ENCODE measurements at places on chromosomes 1 and 21.

- H3K27ac ChIP-seq: no peak overlapping the region
- no peak overlapping the region for H3K4me3 ChIP-seq
- H3K4me1 ChIP-seq: peaks cover 36% of the 10 kb centered on the region
Observed at GRCh38 chr1:180269645-180270529, 39.8 kb downstream of the LHX4 start.

DNA sequence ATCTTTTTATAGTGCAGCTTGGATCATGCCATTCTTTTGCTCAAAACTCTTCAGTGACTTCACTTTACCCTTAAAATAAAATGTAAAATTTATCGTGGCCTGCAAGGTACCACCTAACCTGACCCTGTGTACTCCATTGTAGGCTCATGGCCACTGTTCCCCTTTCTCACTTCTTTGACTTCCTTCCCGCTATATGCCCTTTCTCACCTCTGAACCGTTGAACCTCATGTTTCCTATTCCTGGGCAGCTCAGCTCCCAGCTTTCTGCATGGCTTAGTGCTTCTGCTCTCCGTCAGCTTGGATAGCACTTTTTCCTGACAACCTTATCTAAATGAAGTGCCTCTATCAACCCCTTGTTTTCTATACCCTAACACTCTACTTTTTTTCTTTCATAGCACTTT lies 61.1 kb upstream of the GPR25 start:
- no peak for DNase-seq
- no peaks in the 10 kb centered on the region for H3K27me3 ChIP-seq
- H3K27ac ChIP-seq: no peak overlapping the region
- H3K4me3 ChIP-seq: no peak overlapping the region
- peaks cover 4% of the 10 kb centered on the region for H3K36me3 ChIP-seq

GRCh38 chr1:59015708-59016107 lies 231.9 kb upstream of the JUN start:
- no peak for DNase-seq
- peaks cover 3% of the 10 kb centered on the region for H3K27me3 ChIP-seq
- H3K36me3 ChIP-seq: no peaks in the 10 kb centered on the region
- H3K4me1 ChIP-seq: peaks cover 13% of the 10 kb centered on the region
- no peak overlapping the region for H3K27ac ChIP-seq

DNA sequence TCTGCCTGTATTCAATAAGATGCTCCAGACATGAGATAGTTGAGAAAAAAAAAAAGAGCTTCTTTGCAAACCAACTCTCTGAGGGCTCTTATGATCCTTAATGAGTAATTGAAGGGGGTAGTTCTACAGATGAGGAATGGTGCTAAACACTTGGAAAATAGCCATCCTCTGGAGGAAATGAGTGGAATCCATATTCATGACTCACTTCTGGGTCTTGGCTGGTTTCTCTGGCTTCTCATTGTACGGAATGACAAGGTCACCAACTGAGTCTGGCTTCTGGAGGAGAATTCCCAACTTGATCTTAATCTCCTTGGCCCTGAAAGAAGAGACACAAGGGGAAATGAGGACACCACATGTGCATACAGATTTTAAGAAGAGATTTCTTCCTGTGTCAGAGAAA lies 34.7 kb downstream of the RGS5 start:
- H3K27me3 ChIP-seq: no peaks in the 10 kb centered on the region
- no peak overlapping the region for H3K27ac ChIP-seq
- no peak overlapping the region for H3K4me3 ChIP-seq
- H3K36me3 ChIP-seq: no peaks in the 10 kb centered on the region

DNA sequence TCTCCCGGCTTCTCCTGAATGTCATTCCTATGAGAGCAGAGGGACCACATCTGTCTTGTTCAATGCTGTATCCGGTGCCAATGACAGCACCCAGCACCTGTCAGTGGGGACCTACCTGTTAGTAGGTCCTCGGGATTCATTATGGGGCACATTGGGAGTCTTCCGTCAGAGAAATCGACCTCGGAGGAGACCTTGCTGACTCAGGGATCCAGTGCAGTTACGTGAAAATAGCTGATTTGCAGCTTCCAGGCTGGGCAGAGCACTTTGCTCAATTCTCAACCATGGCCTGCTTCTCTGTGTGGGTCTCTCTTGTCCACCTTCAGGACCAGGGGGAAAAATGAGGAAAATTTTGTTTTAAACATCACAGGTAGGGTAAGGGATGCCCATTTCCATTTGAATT lies 130.2 kb downstream of the PRDM2 start:
- no peaks in the 10 kb centered on the region for H3K36me3 ChIP-seq
- DNase-seq: no peak
- no peak overlapping the region for H3K27ac ChIP-seq
- peaks cover 8% of the 10 kb centered on the region for H3K27me3 ChIP-seq

GRCh38 chr1:184362876-184363275 lies 24.0 kb upstream of the C1orf21 start:
- no peak overlapping the region for H3K4me3 ChIP-seq
- no peak for DNase-seq
- no peaks in the 10 kb centered on the region for H3K36me3 ChIP-seq
- H3K27ac ChIP-seq: no peak overlapping the region
- no peaks in the 10 kb centered on the region for H3K4me1 ChIP-seq
- H3K27me3 ChIP-seq: peaks cover 8% of the 10 kb centered on the region

- H3K4me1 ChIP-seq: no peaks in the 10 kb centered on the region
- no peaks in the 10 kb centered on the region for H3K36me3 ChIP-seq
- DNase-seq: no peak
- H3K27ac ChIP-seq: no peak overlapping the region
- H3K27me3 ChIP-seq: peaks cover 26% of the 10 kb centered on the region
Observed at GRCh38 chr1:47406966-47407365, 9.1 kb upstream of the FOXE3 start.

DNA sequence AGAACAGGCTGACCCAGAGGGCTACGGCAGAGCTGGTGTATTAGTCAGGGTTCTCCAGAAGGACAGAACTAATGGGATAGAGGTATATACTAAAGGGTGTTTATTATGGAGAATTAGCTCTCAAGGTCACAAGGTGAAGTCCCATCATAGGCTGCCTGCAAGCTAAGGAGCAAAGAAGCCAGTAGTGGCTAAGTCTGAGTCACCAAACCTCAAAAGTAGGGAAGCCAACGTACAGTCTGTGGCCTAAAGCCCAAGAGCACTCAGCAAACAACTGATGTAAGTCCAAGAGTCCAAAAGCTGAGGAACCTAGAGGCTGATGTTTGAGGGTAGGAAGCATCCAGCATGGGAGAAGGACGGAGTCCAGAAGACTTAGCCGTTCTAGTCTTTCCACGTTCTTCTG lies 179.2 kb downstream of the BACH1 start:
- no peaks in the 10 kb centered on the region for H3K27me3 ChIP-seq
- H3K4me1 ChIP-seq: peaks cover 21% of the 10 kb centered on the region
- no peak overlapping the region for H3K27ac ChIP-seq
- no peak for DNase-seq
- H3K36me3 ChIP-seq: no peaks in the 10 kb centered on the region

DNA sequence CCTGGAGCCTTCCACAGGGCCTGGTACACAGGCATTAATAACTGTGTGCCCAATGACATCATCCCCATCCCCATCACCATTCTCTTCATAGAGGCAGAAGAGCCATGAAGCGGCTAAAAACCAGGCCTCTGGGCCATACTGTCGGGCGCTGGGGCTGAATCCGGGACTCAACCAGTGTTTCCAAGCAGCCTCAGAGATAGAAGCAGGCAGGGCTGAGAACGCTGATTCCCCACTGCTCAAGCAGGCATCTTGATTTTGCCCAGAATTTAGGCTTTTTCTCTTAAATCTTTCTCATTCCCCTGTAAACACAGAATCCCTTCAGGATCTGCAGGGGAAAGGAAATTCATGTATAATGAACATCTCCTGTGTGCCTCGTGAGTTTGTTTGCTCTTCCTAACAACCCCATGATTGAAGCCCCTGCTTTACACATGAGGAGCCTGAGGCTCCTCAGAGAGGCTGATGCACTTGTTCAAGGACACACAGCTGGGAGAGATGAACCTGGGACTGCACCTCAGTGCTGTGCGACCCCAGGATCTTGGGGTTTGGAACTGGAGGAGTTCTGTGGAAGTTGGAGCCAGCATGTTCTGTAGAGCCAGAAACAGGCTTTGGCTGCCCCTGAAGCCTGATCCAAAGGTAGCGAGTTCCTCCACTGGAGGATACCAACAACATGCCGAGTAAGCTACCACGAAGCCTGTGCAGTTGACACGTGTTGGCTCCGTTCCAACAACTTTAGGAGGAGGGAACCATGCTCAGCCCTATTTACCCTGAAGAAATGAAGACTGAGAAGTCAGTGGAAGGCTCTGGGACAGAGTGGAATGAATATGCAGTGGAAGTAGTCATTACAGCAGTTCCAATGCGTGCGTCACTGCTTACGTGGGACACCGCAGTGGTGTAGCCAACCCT lies 55.5 kb downstream of the EDN2 start:
- no peak overlapping the region for H3K4me3 ChIP-seq
- H3K4me1 ChIP-seq: peaks cover 4% of the 10 kb centered on the region

DNA sequence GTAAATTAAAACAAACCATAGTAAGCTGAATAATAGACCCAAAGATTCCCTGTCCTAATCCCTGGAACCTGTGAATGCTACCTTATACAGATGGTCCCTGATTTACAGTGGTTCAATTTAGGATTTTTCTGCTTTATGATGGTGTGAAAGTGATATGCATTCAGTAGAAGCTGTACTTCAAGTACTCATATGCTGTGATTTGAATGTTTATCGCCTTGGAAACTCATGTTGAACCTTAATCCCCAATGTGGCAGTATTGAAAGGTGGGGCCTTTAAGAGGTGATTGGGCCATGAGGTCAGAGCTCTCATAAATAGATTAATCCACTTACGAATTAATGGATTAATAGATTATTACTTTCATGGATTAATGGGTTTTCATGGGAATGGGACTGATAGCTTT lies 10.6 kb upstream of the RRP15 start:
- H3K4me3 ChIP-seq: no peak overlapping the region
- H3K4me1 ChIP-seq: no peaks in the 10 kb centered on the region
- H3K27ac ChIP-seq: no peak overlapping the region
- H3K36me3 ChIP-seq: no peaks in the 10 kb centered on the region
- H3K27me3 ChIP-seq: no peaks in the 10 kb centered on the region

GRCh38 chr1:39272798-39273469 lies 68.4 kb downstream of the MACF1 start:
- no peaks in the 10 kb centered on the region for H3K27me3 ChIP-seq
- no peak overlapping the region for H3K4me3 ChIP-seq
- peaks cover 2% of the 10 kb centered on the region for H3K36me3 ChIP-seq
- H3K4me1 ChIP-seq: peaks cover 32% of the 10 kb centered on the region
- no peak overlapping the region for H3K27ac ChIP-seq

DNA sequence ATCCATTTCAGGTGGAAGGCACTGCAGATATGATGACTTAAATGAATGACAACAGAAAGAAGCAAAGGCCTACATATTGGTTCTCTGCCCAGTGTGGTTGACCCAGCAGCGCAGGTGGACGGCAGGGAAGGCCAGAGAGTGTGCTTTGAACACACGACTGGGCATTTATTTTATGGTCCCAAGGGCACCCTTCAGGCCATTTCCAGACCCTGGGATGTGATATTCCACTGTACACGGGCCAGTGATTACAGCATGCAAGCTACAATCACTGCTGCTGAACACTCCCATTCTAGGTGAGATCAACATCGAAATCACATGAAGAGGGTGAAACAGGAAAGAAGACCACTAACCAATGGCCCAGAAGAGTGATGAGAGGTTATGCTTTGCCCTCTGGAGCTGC lies 33.8 kb downstream of the PCNX2 start:
- H3K27me3 ChIP-seq: no peaks in the 10 kb centered on the region
- H3K4me3 ChIP-seq: no peak overlapping the region
- H3K4me1 ChIP-seq: peaks cover 12% of the 10 kb centered on the region
- no peak overlapping the region for H3K27ac ChIP-seq
- DNase-seq: no peak
- H3K36me3 ChIP-seq: no peaks in the 10 kb centered on the region

- no peaks in the 10 kb centered on the region for H3K36me3 ChIP-seq
- H3K4me3 ChIP-seq: no peak overlapping the region
- no peaks in the 10 kb centered on the region for H3K4me1 ChIP-seq
- H3K27ac ChIP-seq: no peak overlapping the region
Observed at GRCh38 chr1:70616946-70617345, 205.9 kb downstream of the CTH start.

- H3K36me3 ChIP-seq: no peaks in the 10 kb centered on the region
- no peak overlapping the region for H3K4me3 ChIP-seq
- no peak for DNase-seq
- H3K27ac ChIP-seq: no peak overlapping the region
Observed at GRCh38 chr21:45853703-45854342, 127.7 kb upstream of the COL6A1 start.

GRCh38 chr1:68273530-68273929 lies 41.2 kb upstream of the WLS start:
- H3K27me3 ChIP-seq: no peaks in the 10 kb centered on the region
- no peak overlapping the region for H3K4me3 ChIP-seq
- no peaks in the 10 kb centered on the region for H3K4me1 ChIP-seq
- H3K36me3 ChIP-seq: no peaks in the 10 kb centered on the region
- no peak overlapping the region for H3K27ac ChIP-seq
- no peak for DNase-seq

- DNase-seq: peak; percentile 15
- H3K4me3 ChIP-seq: no peak overlapping the region
- H3K27ac ChIP-seq: no peak overlapping the region
- H3K36me3 ChIP-seq: peaks cover 7% of the 10 kb centered on the region
- H3K27me3 ChIP-seq: no peaks in the 10 kb centered on the region
Observed at GRCh38 chr1:151314137-151314875, 12.9 kb downstream of the PI4KB start.

GRCh38 chr1:200457810-200458209 lies 48.0 kb upstream of the ZNF281 start:
- no peak overlapping the region for H3K27ac ChIP-seq
- H3K4me3 ChIP-seq: no peak overlapping the region
- no peaks in the 10 kb centered on the region for H3K36me3 ChIP-seq
- no peaks in the 10 kb centered on the region for H3K27me3 ChIP-seq

DNA sequence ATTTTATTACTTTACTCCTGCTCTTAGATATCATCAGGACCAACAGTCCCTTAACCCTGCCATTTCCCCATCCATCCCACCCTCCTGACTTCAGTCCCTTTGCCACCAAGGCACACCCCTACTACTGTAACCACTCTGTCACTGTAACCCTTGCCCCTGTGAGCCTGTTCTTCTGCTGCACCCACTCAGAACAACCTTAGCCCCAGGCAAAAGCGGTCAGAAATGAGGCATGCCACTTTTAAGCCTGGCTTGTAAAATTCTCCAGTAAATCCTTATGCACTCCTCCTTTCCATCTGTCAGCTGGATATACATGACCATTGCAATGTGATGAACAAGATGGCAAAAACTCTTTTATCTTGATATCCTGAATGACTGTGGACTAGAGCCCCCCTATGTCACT lies 555.0 kb upstream of the PLXNA2 start:
- no peaks in the 10 kb centered on the region for H3K4me1 ChIP-seq
- DNase-seq: no peak
- no peaks in the 10 kb centered on the region for H3K36me3 ChIP-seq
- no peaks in the 10 kb centered on the region for H3K27me3 ChIP-seq

GRCh38 chr1:245288796-245289195 lies 134.0 kb downstream of the KIF26B start:
- DNase-seq: no peak
- H3K4me3 ChIP-seq: no peak overlapping the region
- H3K36me3 ChIP-seq: no peaks in the 10 kb centered on the region
- no peak overlapping the region for H3K27ac ChIP-seq
- H3K4me1 ChIP-seq: no peaks in the 10 kb centered on the region

Data from HepG2 (cell line).